ENCODE measurements at places on chromosomes 6 and 20. TPM values are rescaled to one million over a fixed set of nuclear protein-coding genes. Genes with fewer than 3 reads are reported as not detected.

Gene PLEKHG1
- total RNA-seq = 21.6 TPM

Gene UNC93A
- total RNA-seq = not detected

- no peak for DNase-seq
Observed at GRCh38 chr20:12036142-12036541, 118.4 kb downstream of the BTBD3 start.

- DNase-seq = no peak
Observed at GRCh38 chr20:2042400-2042799, 48.5 kb upstream of the PDYN start.

GRCh38 chr20:49896204-49896603 lies 19.1 kb downstream of the SPATA2 start:
- no peak for DNase-seq

DNA sequence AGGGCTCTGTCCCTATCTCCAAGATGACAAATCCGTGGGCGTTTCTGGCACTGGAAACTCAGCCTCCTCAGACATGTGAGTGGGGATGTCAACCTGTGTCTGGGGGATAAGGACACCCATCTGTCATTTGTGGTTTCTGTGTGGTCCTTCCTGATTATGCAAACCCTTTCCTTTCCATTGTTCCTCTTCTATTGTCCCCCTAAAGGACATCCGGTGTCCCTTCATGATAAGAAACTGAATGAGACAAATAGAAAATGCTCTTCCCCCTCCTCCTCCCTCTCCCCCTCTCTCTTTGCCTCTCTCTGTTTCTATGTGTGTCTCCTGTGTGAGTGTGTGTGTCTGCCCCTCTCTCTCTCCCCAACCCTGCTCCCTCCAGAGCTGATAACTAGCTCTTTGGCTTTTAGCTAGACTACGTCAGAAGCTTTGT lies 11.5 kb upstream of the GLP1R start:
- no peak for DNase-seq

GRCh38 chr6:33668914-33669313 lies 42.6 kb downstream of the UQCC2 start:
- no peak for DNase-seq

DNA sequence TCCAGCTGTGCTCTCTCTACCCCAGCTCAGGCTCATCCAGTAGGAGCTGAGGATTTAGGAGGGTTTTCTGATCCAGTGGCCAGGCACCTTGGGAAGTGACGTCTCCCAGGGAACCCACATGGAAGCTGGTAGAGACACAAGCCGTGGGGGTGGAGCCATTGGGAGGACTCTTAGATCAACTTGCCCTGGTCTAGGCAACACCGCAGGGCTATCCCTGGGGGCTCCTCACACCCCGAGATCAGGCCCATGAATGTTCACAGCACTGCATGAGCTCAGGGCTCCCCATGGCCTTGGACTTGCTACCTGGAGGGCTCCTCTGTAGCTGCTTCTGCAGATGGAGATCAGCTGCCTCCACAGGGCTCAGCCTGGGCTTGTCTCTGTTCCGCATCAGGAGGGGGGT lies 112.1 kb downstream of the CDH4 start:
- no peak for DNase-seq

Data from omental fat pad (tissue), 4 donors.